ENCODE measurements at places on chromosomes 3 and 15.
A peak's percentile ranks its signal among the peaks of the same experiment; 100 is the strongest.

DNA sequence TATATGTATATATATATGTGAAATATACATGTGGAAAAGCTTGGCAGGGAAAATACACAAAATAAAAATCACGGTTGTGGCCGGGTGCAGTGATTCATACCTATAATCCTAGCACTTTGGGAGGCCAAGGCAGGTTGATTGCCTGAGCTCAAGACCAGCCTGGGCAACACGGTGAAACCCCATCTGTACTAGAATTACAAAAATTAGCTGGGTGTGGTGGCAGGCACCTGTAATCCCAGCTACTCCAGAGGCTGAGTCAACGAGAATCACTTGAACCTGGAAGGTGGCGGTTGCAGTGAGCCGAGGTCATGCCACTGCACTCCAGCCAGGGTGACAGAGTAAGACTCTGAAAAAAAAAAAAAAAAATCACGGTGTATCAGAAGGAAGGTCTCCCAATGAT lies 20.8 kb upstream of the ARHGEF3 start:
- DNase-seq = no peak

GRCh38 chr3:155382396-155383042 lies 89.0 kb upstream of the STRIT1 start:
- DNase-seq = peak; percentile 57

GRCh38 chr15:45333550-45333949 lies 44.8 kb downstream of the GATM start:
- peak; percentile 33 for DNase-seq

DNA sequence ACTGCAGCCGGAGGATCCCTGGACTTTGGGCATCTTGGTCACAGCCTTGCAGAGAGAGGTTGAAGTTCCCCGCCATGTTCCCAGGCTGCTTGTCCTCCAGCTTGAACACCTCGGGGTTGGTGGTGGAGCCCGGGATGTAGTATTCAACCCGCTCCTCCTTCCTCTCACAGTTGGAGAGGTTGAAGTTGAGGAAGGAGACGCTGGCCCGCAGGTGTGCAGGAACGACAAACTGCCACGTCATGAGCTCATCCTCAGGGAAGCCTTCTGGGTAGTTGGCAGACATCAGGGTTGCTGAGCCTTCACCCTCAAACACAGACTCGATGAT lies 35.7 kb downstream of the CDCP1 start:
- no peak for DNase-seq

DNA sequence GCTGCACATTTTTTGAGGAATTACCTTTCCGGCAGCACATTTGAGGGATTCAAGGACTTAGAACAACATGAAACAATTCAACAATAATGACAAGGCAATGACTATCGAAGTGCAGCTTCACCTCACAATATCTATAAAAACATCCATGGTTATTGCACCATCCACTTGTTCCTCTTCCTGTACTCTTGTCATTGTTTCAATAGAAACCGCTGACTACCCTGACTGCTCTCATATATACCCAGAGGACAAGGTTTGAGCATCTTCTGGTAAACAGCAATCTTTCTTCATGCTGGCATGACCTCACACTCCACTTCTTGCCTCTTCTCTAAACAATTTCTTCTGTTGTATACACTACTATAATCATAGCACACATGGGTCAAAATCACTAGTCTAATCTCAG lies 864.9 kb downstream of the FHIT start:
- no peak for DNase-seq

- DNase-seq = no peak
These were observed 4.9 kb upstream of the GTF2A2 start for GRCh38 chr15:59662260-59662659.

DNA sequence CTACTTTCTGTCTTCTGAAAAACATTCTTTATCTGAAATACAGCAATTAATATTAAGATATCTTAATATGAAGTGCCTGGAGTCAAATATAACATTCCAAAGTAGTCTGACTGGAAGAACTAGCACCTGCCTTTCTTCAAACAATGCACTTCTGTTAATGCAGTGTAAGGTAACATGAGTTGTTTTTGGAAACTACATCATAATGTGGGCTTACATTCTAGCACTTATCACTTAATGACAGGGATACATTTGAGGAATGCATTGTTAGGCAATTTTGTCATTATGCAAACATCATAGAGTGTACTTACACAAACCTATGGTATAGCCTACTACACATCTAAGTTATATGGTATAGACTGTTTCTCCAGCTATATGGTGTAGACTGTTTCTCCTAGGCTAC lies 49.2 kb downstream of the SLC15A2 start:
- no peak for DNase-seq

DNA sequence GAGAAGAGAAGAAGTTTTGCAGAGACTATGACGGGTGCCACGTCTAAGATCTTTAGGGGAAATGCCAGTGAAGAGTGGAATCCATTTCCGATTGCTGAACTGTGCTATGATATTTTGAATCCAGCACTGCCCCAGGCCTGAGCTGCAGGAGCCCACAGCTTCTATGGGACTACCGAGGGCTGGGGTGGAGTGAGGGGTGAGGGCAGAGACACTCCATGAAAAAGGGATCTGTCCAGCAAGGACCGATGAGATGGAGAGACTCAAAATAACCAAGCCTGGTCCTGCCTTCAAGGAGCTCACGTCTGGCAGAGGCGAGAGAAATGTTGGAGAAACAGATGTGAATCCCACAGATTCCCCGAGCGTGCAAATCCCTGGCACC lies 79.8 kb upstream of the MEF2A start:
- DNase-seq = no peak

DNA sequence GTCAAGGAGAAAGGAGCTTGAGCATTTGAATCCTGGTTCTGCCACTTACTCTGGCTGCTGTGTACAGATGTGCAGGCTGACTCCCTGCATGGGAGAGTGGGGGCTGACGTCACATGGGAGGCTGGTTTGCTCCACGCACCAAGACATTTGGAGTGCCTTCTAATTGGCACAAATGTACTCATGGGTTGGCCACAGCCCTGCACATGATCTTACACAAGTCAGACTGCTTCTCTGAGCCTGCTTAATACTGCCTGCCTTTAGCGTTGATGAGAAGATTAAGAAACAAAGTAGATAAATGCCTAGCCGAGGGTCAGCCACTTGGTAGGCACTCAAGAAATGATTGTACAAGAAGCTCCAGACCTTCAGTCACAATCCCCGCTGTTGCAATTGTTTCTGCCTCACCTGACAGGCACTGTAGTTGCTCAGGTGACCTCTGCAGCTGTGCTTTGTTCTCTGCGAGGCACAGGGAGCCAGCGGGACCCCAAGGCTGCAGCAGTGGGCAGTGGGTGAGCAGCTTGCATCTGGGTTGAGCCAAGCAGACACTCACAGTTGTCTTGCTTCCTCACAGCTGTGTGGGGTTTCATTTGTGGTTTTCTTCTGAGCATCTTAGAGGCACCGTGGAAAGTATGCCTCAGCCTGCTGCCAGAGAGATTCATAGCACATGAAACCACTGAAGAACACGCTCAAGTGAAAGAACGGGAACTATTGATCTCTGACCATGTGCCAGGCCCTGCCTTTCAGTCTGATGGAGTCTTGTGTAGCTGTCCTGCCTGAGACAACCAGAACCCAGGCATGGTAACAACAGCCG lies 33.1 kb downstream of the GRK7 start:
- peak; percentile 69 for DNase-seq

GRCh38 chr3:99858469-99858868 lies 40.8 kb downstream of the CMSS1 start:
- no peak for DNase-seq

- no peak for DNase-seq
These were observed 35.1 kb downstream of the PDCD6IP start for GRCh38 chr3:33833408-33834095.

DNA sequence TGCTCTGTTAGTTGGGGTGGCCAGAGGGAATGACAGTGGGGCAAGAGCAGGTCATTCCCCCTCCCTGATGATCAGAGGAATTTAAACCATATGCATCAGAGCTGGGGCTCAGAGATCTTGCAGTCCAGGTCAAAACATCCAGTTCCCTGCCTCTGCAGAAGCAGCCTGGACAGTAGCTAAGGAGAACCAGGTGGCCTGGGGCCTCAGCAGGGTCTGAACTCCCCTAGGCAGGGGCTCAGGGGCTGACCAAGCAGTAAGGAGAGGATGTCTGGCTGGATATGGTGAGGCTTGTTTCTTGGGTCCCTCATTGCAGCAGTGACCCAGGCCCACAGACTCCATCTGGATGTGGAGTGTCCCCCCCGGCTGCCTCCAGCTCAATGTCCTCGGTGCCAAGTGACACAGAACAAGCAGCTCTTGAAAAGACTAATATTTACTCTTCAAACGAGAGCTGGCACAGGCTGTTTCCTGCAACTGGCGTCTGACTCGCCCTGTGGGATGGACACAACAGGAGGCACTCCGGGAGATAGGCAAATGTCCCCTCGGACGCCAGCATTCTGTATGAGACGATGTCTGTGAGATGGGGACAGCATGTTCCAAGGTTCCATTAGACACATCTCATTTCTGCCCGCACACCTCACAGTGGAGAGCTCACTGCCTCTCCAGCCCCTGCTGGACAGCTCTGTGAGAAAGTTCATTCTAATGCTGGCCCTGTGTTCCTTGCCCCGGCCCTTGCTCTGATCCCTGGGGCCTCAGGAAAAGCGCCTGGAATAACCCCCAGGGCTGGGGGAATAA lies 37.1 kb downstream of the SEC22C start:
- no peak for DNase-seq

DNA sequence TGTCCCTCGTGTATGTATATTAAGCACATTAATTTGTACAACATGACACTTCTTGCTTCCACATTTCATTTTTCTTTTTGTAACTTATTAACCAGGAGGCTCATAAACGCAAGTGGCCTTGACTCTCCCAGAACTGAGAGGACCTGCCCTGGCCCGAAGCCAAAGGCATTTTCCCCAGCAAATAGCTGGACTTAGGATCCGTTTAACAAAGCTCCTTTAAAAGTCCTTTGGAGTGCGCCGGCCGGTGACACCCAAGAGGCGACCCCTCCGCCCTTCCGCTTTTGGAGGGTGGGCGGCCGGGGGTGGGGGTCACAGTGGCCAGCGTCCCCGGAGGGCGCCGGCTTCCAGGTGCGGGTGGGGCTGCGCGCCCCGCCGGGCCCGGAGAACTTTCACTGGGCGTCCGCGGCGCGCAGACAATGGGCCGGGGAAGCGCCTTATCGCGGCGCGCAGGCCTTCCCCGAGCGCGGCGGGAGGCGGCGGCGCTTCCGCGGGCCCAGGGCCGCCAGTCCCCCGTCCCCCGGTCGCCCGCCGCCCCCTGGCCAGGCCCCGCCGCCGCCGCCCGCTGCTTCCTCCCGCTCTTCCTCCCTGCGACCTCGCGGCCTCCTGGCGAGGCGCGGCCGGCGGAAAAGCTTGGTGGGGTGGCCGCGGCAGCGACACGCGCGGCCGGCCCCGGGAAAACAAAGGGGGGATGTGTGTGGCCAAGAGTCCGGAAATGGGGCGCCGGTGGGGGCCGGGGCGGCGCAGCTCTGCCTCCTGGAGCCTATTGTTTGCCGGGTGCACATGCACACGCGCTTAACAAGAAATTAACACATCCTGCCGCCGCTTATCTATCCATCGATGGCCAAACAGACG lies 613.4 kb downstream of the MCTP2 start:
- no peak for DNase-seq

DNA sequence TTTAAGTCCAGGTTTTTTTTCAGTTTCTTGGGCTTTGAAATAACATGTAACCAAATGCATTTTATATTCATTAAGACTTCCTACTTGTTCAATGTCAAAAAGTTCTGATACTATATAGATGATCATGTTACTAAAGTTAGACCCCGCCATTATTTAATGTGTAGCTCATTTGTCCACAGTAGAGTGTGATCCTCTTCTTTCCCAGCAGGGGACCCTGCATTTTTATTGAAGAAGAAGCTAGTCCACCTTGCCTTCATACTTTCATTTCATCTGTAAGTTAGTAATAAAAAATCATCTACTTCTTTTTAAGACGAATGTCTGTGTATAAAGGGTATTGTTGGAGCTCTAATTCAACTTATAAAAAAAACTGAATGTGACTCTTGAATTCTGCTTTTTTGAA lies 404.6 kb downstream of the SI start:
- no peak for DNase-seq

GRCh38 chr3:49877716-49878115 lies 8.0 kb upstream of the CAMKV start:
- DNase-seq = no peak

- DNase-seq = no peak
These were observed 21.2 kb upstream of the NOX5 start for GRCh38 chr15:68993276-68993675.

DNA sequence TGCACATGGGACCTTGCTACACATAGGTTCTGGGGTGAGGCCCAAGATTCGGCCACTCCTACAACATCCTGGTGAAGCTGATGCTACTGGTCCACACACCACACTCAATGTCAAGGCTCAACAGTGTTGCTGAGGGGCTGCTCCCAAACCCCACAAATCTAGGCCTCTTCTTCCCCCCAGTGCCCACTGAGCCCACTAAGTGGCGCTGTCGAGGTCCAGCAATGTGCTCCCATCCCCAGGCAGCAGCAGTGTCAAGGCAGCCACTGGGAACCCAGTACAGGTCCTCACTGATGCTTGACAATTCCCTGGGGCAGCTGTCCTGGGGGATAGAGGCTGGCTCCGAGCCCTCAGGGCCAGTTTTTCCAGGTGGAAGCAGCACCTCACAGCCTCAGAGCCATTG lies 21.5 kb downstream of the SCN5A start:
- no peak for DNase-seq

- no peak for DNase-seq
These were observed 44.9 kb downstream of the CHCHD6 start for GRCh38 chr3:126748701-126749546.

DNA sequence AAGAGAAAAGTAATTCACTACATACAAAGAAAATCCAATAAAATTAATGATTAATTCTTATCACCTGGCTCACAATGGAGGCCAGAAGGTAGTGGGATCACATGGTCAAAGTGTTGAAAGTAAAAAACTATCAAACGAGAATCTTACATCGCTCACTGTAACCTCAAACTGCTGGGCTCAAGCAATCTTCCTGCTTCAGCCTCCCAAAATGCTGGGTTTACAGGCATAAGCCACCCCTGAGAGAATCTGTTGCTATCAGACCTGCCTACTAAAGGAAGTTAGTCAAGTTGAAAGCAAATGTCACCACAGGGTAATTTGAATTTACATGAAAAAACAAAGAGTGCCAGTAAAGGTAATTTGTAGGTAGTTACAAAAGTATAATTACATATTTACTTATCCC lies 103.3 kb downstream of the PCCB start:
- DNase-seq = no peak

DNA sequence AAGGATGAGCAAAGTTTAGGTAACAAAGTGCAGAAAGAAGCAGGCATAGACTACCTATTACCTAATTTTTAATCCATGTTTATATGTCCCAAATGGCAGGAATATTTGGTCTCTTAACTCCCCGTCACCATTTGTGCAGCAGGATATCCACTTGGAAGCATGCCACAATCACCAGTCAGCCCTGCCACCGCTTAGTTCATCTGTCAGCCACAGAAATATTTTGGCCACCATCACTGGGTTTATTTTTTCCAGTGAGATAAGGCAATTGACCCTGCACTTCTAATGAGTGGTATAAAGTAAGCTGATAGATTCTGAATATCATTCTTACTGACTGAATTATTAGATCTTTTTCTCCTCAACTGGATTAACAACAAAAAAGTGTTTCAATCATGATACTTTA lies 152.9 kb upstream of the SOX2 start:
- DNase-seq = no peak

GRCh38 chr15:80072285-80072994 lies 13.0 kb downstream of the ZFAND6 start:
- peak; percentile 86 for DNase-seq

Measured in suppressor macrophage treated with lipopolysaccharide for 1 hour (primary cell).